ENCODE measurements at places on chromosomes 7 and 10.

DNA sequence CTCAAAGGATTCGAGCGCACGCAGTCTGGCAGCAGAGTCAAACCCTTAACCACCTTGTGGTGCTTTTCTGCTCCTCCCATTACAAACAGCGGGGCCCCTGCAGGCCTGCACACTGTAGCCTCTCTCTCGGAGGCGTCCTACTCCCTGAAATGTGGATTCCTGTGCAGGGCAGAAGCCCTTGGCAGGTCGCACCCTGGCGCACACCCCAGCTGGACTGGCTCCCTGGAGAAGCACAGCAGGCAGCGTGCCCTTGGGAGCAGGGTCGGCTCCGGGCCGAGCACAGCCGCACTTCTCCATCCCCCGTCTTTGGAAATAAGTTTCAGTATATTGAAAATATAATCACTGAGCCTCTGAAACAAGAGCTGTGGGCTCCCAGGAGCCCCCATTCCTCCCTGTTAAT, 144.1 kb downstream of the C10orf105 start:
- no peak for DNase-seq

DNA sequence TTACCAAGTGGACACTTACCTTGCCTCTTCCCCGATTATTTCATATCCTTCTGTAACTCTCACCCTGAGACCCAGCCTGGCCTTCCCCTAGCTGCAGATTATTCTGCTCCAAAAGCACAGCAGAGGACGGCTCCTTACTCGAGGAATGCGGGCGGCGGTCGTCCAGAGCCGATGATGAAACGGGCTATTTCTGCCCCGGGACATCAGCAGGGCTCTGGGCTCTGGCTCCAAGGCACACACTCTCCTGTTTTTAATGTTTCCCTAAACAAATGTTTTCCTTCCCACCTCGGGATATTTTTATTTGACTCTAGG, 343 bp upstream of the C10orf71 start:
- no peak for DNase-seq

- no peak for DNase-seq
These were observed 15.1 kb downstream of the UPF2 start for GRCh38 chr10:12027539-12027938.

DNA sequence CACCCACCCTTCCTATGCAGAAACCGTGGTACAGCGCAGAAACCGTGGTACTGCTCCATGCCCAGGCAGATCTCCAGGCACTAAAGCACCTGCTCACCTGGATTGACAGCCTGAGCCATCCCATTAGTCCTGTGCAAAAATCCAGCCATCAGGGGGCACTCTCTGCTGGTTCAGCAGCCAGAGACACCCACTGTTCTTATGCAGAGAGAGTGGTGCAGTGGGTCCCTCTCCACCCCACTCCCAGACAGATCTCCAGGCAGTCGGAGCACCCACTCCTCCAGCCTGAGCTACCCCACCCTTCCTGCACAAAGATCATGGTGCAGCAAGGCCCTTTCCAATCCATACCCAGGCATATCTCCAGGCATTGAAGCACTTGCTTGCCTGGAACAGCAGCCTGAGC, 219.8 kb downstream of the CTNNA3 start:
- no peak for DNase-seq

GRCh38 chr7:86969865-86970264, 89.6 kb downstream of the ELAPOR2 start:
- DNase-seq: no peak

- DNase-seq: no peak
These were observed 23.6 kb upstream of the PPIA start for GRCh38 chr7:44772867-44773266.

GRCh38 chr10:58027426-58027825, 240.3 kb downstream of the IPMK start:
- no peak for DNase-seq

- no peak for DNase-seq
These were observed 15.3 kb downstream of the PTPRE start for GRCh38 chr10:127922206-127922605.

DNA sequence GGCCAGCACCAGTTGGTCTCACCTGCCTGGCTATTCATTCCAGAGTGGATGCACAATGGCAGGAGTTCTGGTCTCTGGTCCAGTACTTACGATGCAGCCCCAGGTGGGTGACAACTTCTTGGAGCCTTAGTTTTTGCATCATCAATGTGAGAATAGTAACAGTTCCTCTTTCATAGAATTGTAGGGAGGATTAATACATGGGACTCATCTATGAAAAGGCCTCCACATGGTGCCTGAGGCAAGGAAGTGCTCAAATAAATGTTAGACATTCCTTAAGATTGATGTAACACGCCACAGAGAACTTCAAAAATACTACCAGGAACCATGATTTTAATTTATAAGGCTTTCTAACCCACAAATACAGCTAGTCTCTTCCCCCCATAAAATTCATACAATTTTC, 120.1 kb upstream of the CHST15 start:
- no peak for DNase-seq

- DNase-seq: no peak
These were observed 217.2 kb upstream of the PLXNA4 start for GRCh38 chr7:132793474-132793873.

DNA sequence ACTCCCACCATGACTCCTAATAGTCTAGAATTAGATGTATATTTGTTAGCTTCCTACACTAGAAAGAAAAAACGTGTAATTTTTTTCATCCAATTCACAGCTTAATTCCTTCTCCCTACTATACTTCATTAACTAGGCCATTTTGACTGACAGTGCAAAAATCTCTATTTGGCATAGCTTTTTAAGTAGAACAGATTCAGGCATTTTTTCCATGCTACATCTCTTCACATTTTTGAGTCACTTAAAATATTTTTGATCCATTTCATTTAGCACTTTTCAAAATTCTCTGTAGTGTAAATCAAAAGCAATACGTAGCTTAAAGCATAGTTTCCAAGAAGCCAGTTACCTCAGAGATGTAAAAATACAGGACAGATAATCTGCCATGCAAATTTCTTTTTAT, 391.1 kb upstream of the NPVF start:
- DNase-seq: no peak

DNA sequence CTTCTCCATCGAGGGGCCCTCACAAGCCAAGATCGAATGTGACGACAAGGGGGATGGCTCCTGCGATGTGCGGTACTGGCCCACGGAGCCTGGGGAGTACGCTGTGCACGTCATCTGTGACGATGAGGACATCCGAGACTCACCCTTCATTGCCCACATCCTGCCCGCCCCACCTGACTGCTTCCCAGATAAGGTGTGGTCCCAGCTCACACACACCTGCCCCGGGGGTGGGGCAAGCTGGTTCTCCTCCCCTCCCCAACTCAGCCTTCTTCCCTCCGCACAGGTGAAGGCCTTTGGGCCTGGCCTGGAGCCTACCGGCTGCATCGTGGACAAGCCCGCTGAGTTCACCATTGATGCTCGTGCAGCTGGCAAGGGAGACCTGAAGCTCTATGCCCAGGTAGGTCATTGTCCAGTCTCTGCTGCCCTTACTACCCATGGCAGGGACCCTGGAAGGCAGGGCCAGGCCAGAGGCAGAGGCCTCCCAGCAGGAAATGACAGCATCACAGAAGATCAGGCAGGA, 11.0 kb downstream of the FLNC start:
- no peak for DNase-seq

- DNase-seq: no peak
These were observed 168.2 kb downstream of the SND1 start for GRCh38 chr7:127819975-127820731.

- DNase-seq: no peak
These were observed 25.7 kb downstream of the PRKAG2 start for GRCh38 chr7:151851145-151851751.

GRCh38 chr7:74003621-74004020, 24.4 kb upstream of the ELN start:
- DNase-seq: no peak

DNA sequence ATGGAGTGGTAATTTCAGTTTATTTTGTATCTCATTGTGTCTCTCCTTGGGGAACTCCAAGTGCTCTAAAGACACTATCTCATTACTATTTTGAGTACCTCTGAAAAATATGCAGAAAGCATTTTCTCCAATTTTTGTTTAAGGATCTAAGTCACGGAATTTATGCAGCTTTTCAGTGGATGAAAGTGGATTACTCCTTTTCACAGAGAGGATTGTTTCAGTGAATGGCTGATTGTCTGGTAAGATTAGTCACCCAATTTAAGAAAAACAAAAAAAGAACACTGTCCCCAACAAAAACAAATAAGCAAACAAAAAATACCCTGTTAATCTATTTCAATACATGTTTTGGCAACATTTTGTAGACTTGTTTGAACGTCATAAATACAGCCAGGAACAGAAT, 338.3 kb upstream of the TEX47 start:
- DNase-seq: no peak

- no peak for DNase-seq
These were observed 70.6 kb downstream of the MALRD1 start for GRCh38 chr10:19119191-19119590.

GRCh38 chr7:83984076-83984475, 210.5 kb downstream of the SEMA3A start:
- DNase-seq: no peak
